ENCODE measurements at places on chromosomes 7 and 10.
A peak's percentile ranks its signal among the peaks of the same experiment; 100 is the strongest.

DNA sequence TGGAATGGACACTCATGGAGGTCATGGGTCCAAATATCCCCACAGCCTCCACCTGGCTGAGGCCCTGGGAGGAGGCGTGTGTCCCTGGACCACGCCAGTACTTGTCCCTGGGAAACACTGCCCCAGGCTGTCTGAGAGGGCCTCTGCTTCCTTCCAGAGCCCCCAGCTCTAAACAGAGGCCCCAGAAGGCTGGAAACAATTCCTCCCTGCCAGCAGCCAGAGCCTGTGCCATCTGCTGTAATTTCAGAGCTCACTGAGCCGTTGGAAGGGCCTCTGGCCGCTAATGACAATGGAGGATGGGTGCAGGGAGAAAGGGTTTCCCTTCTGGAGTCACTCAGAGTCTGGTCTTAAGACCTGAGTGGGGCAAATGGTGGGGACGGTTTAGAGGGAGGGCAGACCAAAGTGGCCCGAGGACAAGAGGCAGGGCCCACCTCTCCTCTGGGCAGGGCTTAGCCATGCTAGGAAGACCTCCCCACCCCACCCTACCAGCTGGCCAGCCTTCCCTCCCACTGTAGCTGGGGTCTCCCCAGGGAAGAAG is 7.1 kb downstream of the CHAT start:
- no peak for DNase-seq

- DNase-seq, result no peak
Measured at GRCh38 chr10:52249850-52250395, 64.2 kb upstream of the DKK1 start.

GRCh38 chr10:133326223-133326551 is 10.5 kb downstream of the CALY start:
- DNase-seq, result no peak

DNA sequence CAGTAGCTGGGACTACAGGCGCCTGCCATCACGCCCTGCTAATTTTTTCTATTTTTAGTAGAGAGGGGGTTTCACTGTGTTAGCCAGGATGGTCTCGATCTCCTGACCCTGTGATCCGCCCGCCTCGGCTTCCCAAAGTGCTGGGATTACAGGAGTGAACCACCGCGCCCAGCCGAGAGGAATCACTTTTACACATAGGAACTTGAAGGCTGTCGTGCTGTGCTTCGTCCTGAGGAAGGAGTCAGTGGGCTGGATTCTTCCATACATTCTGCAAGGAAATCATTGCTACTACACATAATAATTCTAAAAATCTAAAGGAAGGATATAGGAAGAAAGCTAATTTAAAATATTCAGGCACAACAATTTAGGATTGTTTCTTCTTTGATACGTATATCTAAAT is 48.8 kb upstream of the ZPBP start:
- no peak for DNase-seq

- peak; percentile 8 for DNase-seq
Measured at GRCh38 chr10:17655567-17656146, 11.7 kb downstream of the STAM start.

DNA sequence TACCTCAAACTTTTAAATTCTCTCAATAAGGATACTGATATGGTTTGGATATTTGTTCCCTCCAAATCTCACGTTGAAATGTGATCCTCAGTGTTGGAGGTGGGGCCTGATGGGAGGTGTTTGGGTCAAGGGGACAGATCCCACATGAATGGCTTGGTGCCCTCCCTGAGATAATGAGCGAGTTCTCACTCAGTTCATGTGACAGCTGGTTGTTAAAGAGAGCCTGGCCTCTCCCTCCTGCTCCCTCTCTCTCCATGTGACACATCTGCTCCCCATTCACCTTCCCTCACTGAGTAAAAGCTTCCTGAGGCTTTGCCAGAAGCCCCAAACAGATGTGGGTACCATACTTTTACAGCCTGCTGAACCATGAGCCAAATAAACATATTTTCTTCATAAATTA is 19.2 kb downstream of the ABCB4 start:
- no peak for DNase-seq

- DNase-seq, result no peak
Measured at GRCh38 chr10:68135362-68135761, 26.1 kb downstream of the MYPN start.

DNA sequence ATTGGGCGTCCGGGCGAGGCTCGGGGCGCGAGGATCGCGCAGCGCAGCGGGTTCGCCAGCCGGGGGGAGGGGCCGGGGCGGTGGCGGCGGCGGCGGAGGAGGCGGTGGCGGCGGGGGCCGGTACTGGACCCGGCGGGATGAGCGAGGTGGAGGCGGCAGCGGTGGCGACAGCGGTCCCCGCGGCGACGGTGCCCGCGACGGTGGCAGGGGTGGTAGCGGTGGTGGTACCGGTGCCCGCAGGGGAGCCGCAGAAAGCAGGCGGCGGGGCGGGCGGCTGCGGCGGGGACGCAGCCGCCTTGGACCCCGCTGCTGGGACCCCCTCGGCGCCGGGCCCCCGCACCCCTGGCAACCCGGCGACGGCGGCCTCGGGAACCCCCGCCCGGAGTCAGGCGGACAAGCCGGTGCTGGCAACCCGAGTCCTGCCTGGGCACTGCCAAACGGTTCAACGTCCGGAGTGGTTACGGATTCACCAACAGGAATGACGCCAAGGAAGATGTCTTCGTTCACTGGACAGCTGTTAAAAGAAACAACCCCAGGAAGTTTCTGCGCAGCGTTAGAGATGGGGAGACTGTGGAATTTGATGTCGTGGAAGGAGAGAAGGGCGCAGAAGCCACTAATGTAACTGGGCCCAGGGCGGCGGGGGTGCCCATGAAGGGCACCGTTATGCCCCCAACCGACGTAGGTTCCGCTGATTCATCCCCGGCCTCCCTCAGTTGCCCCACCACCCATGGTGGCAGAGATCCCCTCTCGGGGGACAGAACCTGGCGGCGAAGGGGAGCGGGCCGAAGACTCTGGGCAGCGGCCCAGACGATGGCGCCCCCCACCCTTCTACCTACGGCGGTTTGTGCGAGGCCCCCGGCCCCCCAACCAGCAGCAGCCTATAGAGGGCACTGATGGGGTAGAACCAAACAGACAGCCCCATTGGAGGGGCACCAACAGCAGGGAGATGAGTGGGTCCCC is 100.3 kb upstream of the CPXM2 start:
- no peak for DNase-seq

GRCh38 chr10:97515271-97515978 is 16.7 kb downstream of the UBTD1 start:
- DNase-seq, result no peak

DNA sequence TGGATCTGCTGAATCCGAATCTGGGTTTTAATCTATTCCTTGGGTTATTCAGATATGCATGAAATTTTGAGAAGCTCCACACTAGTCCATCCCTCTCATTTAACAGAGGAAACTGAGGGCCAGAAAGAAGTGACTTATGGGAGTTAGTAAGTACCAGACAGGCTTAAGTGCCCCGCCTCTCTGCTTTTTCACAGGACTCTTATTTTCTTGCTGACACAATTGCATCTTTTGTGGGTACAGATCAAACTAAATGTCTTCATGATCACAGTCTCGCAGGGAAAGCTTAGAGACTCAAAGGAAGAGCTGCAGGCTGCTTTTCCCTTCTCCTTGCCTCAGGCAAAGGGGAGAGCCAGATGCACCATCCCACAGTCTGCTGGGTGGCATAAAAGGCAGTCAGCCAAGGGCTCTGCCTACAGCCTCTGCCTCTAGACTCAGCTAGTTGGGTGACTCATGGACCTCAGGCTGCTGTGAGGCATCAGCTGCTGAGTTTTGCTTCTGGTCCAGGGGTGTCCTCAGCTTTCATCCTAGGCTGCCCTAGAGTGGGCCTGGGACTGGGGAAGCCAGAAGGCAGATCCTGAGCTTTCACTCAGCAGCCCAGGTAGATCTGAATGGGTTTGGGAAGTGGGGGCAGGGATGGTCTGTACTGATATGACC is 11.6 kb downstream of the GOLGA7B start:
- no peak for DNase-seq

GRCh38 chr10:100743626-100744135 is 1.7 kb upstream of the PAX2 start:
- peak; percentile 82 for DNase-seq

DNA sequence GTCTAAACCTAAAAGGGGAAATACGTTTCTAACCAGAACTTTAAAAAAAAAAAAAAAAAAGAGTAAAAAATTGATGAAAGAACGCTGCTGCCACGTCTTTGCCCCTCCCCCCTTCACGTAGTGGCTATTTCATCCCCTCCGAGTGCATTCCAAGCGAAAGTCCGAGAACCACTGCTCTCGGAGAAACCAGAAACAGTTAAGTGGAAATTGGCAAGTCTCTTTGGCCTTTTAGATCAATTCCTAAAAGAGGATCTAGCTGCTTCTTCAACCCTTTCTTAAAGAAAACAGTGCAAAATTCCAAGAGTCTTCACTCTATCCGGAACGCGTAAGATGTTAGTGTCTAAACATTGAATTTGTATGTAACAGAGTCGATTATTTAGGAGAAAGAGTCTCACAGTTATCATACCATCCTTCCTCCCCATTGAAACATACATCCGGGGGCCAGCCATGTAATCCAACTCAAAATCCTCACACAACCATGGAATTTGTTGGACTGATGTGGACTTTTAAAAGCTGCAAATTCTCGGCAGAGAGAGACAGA is 1.1 kb downstream of the P4HA1 start:
- DNase-seq, result peak; percentile 47

DNA sequence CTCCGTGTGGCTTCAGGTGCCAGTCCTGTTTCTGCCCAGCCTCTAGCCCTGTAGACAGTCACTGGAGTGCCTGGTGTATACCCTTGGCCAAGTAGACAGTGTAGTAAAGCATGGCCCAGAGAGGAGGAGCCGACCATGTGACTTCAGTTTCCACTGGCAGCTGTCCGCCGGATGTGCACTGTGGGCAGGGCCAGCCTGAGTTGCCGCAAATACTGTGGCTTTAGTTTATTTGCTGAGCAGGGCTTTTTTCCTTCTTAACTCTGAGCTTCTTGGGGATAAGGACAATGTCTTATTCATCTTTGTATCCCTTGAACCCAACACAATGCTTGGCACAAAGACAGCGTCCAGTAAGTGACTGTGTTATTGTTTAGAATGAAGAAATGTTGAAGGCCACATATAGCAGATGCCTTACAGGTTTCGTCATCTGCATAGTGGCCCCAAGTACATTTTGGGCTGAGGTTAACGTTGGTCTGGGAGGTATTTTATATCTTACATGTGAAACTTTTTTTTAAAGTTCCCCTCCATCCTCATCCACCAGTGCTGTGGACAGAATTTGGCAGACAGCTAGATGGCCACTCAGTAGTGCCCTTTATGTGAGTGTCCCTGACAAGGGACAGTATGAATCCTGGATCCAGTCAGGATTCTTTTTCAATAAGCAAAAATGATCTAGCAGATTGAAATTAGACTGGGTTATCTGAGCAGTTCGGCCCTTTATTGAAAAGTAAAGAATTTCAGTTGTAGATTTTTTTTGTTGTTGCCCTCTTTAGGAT is 40.6 kb downstream of the CYP17A1 start:
- peak; percentile 81 for DNase-seq

- DNase-seq, result no peak
Measured at GRCh38 chr7:150924369-150924781, 53.7 kb downstream of the KCNH2 start.

DNA sequence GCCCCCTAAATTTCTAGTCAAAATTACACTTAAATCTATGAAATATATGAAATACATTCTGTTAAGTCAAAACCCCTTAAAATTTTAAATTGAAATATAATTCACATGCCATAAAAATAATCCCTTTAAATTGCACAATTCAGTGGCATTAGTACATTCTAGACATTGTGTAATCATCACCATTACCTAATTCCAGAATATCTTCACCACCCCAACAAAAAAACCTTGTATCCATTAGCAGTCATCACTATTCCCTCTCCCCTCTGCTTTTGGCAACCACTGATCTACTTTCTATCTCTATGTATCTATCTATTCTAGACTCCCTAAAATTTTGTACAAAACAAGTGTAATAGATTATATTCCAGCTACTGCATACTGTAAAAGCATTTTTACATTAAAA is 261.2 kb downstream of the GLI3 start:
- DNase-seq, result no peak

DNA sequence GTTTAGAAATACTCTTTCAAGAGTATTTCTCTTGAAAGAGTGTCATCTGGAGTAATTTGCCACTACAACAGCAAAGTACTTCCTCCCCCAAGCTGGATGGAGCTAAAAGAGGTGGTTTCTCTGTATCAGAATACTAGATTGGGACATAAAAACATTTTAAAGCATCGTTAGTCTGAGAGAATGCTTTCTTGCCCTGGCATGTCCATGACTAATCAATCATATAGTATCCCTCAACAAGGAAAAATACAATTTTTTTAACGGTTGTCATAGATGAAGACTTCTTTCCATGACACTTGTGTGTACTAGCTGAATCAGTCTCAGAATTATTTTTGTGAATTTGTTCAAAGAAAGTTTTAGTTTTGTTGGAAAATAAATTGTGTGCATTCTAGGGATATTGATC is 237.9 kb downstream of the NEBL start:
- no peak for DNase-seq

DNA sequence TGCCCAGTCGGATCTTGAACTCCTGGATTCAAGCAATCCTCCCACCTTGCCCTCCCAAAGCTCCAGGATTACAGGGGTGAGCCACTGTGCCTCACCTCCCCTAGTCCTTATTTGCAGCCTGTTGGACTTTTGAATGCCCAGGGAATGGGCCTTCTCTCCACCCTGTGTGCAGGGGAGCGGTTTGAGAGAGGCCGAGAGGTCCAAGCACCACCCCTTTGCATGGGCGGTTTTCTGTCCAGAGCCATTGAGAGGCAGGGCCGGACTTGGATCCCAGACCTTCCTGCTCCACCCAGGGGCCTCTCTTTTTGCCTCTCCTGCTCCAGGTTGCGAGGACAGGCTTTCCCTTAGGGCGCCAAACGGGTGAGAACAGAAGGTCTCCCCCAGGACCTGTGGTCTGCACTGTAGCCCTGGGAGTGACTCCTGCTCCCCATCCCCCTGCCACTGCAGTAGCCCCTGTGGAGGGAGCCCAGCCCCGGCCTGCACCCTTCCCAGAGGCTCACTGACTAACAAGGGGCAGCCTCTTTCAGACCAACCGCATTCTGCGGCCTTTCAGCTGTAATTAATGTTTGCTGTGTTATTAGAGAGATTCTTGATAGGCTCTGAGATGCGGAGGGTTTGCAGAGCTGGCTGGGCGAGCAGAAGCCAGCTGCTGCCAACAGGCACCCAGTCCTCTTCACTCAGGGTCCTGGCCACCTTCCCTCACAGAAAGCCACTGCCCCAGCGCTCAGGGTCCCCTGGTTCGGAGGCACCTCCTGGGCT is 57.9 kb downstream of the ELFN1 start:
- DNase-seq, result no peak

- DNase-seq, result no peak
Measured at GRCh38 chr10:1152386-1153250, 96.4 kb downstream of the WDR37 start.

GRCh38 chr7:92260248-92260781 is 14.5 kb downstream of the ANKIB1 start:
- DNase-seq, result no peak

DNA sequence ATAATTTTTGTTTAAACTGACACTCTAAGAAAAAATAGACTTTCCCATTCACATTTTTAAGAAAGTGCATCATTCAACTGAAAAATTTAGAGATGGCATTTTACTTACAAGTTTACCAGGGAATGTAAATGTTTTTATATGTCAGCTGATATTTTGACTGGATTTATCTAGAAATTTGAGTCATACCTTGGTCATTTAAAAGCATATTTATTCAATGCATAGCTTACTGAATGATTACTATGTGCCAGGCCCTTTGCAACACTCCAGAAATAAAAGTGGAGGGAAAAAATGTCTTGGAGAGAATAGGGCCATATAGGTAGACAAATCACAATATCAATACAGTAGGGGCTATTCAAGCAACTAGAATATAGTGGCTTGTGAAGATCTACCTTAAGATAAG is 98.4 kb upstream of the FAM3C start:
- no peak for DNase-seq

All from NAMALWA (cell line).